ENCODE measurements at places on chromosomes 3 and 15.

DNA sequence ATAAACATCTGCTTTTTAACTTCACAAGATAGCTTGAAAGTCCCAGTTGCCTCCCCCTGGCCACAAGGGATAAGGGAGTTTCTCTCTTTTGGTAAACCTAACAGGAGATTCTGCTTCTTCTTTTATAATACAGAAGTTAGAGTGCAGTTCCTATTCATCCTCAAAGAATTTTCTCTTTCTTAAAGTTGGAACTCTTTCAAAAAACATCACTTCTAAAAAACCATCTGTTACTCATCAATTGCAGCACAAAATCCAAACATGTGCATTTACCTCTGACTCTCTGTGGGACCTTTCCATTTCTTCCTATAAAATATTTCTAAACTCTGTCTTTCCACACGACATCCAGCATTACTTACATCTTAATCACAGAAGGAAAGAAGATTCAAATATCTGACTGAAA, 5.1 kb downstream of the DPH6 start:
- no peak for DNase-seq

GRCh38 chr3:76043746-76044145, 258.4 kb upstream of the ZNF717 start:
- DNase-seq = no peak

DNA sequence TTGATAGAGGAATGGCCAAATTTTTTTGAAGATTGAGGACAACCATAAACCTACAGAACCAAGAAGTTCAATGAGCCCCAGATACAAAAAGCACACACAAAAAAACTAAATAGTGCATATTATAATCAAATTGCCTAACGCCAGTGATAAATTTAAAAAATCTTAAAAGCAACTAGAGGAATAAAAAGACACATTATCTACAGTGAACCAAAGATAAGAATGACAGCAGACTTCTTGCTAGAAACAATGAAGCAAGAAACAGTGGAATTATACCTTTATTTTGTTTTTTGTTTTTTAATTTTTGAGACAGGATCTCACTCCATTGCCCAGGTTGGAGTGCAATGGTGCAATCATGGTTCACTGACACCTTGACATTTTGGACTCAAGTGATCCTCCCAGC, 9.9 kb upstream of the SAMD7 start:
- no peak for DNase-seq

DNA sequence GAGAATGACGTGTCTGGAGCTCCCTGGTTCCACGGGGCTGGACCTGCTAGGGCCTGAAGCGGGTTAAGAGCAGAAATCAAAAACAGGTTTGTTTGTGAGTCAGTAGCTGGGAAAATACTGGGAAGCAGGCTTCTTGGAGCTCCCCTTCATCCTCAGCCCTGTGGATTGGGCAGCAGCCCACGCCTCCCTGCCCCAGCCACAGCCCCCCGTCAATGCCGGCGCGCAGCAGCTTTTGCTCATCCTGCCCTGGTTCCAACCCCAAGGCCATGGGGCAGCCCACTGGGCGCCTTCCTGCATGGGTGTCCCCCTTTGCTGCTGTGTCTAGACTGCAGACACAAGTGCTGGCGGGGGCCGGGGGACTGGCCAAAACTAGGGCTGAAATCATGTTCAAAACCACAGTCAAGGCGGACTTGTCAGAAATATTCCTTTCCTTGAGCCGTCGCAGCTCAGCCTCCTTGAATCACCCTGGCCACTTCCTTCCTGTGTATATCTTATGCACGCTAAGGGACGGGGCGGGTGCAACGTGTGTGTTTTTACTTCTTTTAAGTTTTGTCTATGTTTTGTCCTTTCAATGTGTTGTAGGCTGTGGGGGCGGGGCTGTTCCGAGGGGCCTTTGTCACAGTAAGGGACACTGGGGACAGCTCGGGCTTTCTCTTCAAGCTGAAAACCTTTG, 108.1 kb downstream of the KLF13 start:
- DNase-seq = no peak

GRCh38 chr3:193711523-193711963, 118.5 kb downstream of the OPA1 start:
- no peak for DNase-seq
